Fibroblast of the conjunctiva (primary cell): ENCODE measurements at places on chromosomes 4 and X.

- no peak for DNase-seq
Observed at GRCh38 chr4:143282211-143282707, 54.4 kb upstream of the GAB1 start.

- no peak for DNase-seq
Observed at GRCh38 chrX:100070334-100070849, 339.7 kb downstream of the PCDH19 start.

DNA sequence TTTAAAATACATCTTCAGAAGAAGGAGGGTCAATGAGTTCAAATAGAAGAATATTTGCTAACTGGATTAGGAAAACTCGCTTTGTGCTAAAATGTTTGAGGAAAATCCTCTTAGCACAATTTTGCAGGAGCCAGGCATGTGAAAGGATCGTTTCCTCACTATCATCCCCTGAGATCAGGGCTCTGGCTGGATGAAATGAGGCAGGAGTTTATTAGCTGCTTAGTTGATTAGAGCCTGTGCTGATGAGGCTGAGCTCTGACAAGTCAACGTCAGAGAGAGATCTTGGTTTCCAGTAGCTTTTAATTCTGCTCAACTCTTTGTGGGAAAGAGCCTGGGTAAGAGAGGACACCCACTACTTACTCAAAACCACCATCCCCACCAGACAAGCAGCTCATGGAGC, 8.0 kb upstream of the DRD5 start:
- no peak for DNase-seq

- no peak for DNase-seq
Observed at GRCh38 chr4:150694438-150694837, 112.5 kb downstream of the MAB21L2 start.

DNA sequence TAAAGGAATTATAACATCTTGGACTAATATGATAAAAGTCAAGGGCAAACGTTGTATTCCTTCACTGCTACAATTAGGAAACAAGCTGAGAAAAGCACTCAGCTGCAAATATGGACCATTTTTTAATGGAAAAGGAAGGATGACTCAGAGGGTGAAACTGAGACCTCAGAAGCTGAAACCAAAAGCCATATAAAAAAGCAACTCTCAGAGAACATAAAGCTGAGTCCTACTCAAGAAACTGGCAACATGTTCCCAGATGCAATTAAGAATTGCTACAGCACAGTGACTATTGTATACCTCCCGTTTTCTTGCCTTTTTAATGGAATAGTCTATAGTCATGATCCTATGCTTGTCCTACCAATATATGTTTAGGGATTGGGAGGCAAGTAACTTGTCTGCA, 1106.4 kb upstream of the INTU start:
- DNase-seq: no peak

DNA sequence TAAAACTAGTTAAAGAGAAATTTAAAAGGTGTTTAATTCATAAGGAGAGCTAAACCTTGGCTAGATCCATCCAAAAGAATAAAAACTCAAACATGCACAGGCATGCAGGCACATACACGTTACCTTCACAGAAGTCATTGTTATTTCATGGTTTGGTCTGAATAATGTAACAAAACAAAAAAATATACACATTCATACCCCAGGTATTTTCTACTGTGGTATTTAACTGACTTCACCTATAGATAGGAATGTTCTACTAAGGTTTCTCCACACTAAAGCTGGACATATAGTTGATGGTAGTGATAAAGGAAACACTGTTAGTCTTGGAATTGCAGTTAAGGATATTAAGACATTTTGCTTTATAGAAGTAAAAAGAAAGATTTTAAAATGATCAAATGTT, 283.6 kb upstream of the PCDH10 start:
- DNase-seq: no peak
